Posterior vena cava (tissue), 2 donors: ENCODE measurements at places on chromosomes 5 and 9. TPM values are rescaled to one million over a fixed set of nuclear protein-coding genes. Genes with fewer than 3 reads are reported as not detected.

FAT2 gene
- not detected for total RNA-seq

BTNL9 gene
- 22.6 TPM for total RNA-seq

MLANA gene
- not detected for total RNA-seq

DNA sequence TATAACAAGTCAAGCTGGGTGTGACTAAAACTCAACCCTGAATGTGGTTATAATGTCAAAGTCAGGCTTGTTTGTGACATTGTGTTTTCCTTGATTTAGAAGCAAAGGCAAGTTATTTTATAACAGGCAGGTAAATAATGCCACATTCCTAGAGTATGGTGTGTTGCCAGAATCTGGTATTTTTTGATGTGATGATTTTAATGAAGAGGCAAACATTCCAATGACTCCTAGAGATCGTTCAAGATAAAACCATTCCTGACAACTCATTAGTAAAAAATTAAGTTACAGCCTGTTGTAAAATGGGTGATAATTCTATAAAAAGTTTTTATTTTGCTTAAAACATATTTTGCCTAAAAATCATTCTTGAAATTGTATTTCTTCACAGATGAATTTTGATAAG lies 60.0 kb downstream of the RAB14 start:
- DNase-seq: no peak

DNA sequence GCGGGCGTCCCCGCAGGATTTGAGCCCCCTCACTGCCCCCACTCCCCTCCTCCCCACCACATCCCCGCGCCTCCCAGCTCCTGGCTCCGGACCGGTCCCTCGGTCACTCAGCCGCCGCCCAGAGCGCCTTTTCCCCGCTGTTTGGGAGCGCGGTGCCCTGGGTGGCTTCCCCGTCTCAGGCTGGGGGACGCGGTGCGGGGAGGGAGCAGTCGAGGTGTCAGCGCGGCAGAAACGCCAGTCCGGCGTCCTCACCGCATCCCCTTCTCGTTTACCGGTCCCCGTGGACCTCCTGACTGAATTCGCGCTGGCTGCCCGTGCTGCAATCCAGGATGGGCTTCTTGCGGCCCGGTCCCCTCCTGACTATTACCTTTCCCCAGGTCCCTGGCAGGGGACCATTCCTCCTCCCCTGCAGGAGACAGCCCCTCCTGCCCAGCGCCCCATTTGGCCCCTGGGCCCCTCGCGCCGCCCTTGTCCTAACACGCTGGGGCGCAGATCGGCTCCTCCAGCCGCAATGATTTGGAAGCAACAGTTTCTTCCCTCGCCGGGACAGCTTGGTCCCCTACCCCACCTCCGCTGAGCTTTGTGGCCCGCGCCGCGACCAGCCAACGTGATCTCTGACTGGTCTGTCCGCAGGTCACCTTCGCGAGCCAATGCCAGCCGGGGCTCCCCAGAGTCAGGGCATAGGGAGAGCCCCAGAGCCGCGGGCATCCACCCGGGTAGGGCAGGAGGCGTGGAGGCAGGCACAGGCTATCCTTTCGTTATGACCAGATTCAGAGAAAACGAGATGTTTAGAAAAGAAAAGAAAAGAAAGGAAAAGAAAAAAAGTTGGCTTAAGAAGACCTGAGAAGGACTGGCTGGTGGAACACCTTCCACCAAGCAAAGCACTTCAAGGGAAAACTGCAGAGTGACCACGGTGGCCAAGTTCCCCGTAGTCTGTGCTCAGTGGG lies 1.2 kb downstream of the ANKRD33B start:
- DNase-seq: peak; percentile 83

- DNase-seq: no peak
Observed at GRCh38 chr9:105757496-105758251, 63.3 kb downstream of the TMEM38B start.

GRCh38 chr5:138346889-138347288 lies 5.6 kb upstream of the KDM3B start:
- DNase-seq: no peak

DNA sequence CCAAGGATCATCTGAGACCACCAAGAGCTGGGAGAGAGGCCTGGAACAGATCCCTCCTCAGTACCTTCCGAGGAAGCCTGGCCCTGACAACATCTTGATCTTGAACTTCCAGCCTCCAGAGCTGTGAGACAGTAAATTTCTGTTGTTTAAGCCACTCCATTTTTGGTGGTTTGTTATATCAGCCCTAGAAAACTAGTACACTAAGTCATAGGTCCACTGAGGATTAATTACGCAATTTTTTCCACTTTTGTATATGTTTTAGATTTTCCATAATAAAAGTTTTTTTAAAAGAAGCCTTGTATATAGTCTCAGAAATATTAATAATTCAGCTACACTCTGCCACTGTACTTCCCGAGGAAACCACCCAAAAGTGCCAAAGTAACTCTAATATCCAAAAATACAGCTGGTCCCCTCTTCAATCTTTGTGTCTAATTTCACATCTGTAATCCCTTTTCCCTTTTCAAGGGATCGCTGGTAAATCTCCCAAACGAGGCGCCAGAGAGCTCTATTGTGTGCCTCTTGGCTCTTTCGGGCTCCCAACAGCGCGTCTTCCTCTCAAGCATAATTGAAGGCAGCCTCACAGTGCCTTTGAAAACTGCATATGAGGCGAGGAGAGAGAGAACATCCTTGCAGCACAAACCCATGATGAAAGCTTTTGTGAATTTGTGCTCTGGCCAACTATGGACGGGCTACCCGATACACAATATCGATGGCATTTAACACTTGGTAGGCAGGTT lies 32.7 kb downstream of the PRUNE2 start:
- DNase-seq: no peak

GRCh38 chr9:88947581-88948573 lies 43.4 kb upstream of the S1PR3 start:
- no peak for DNase-seq

DNA sequence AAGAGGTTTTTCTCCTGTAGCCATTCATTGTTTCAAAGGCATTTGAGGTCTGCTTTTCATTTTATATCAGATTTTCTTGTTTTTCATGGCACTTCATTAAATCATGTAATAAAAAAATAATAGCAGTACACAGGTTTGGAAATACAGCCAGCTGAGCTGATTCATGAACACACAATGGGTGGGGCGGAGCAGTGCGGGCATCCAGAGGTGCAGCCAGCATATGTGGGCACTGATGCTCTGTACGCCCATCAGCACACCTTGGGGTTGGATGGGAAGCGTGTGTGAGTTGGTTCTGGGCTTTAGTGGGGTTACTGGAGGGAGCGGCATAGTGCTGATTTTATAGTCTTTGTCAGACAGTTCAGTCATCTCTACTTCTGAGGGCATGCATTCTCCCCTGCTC lies 54.2 kb upstream of the IRX4 start:
- no peak for DNase-seq

DNA sequence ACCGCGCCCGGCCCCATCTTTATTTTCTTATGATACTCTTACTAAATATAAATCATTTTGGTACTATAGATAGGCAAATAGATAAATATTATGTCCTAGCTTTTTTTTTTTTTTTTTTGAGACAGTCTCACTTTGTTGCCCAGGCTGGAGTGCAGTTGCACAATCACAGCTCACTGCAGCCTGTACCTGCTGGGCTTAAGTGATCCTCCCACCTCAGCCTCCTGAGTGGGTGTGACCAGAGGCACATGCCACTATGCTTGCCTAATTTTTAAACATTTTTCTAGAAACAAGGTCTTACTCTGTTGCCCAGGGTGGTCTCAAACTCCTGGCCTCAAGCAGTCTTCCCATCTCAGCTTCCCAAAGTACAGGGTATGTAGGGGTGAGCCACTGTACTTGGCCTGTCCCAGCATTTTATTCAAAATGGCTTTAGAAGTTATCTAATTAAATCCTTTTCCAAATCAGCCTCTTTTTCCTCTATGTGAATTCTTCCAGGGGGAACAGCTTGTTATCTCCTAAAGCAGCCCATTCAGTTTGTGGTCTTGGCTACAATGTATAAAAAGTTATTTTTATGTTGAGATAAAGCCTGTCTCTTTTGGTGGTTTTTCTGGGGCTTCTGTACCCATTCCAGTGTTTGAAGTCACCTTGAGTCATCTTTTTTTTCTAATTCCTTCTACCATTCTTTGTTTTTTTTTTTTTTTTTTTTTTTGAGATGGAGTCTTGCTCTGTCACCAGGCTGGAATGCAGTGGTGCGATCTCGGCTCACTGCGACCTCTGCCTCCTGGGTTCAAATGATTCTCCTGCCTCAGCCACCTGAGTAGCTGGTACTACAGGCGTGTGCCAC lies 12.1 kb downstream of the MELK start:
- no peak for DNase-seq

DNA sequence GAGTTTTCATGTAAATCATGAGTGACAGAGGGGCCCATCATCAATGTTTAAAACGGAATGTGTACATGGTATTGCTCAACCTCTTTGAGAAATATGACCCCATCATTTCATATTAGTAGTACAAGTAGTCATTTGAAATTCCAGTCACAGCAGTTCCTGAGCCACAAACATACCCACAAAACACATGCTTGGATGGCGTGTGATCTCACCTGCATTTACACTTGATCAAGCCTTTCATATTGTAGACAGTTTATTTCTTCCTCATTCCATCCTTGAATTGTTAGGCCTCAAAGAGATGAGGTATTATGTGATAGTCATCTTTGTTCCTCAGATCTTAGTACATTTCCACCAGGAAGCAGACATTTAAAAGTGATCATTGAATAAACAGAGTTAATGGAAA lies 96.8 kb upstream of the TAS2R1 start:
- DNase-seq: no peak

DNA sequence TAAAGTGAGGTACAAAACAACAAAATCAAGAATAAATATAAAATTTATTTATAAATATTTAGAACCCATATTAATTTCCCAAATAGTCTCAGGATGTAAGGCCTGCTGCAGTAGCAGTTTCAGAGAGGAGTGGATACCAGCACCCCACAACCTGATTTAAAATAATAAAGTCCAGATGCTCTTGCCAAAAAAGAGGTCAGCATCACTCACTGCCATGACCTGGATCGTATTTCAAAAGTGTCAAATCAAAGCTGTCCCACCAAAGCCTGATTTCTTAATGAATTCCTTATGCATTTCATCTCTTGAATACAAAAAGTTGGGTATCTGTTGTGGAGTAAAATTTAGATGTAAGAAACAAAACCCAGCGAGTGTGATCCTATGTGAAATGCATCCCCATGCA lies 58.0 kb upstream of the ROR2 start:
- no peak for DNase-seq

- no peak for DNase-seq
Observed at GRCh38 chr9:121640076-121640475, 11.4 kb upstream of the DAB2IP start.

DNA sequence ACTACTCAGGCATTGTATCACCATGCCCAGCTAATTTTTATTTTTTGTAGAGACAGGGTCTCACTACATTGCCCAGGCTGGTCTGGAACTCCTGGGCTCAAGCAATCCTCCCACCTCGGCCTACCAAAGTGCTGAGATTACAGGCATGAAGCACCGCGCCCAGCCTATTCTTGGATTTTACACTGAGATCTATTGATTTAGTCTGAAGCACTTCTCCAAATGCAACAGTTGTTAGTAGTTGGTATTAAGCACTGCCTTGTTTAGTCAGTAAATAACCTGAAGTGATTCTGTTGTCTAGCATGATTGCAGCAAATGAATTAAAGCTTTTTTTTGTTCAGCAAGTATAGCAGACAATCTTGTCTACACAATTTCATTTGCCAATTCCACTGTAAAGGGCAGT lies 8.9 kb upstream of the CCNB1 start:
- no peak for DNase-seq

GRCh38 chr5:176776141-176776865 lies 34.1 kb upstream of the UNC5A start:
- peak; percentile 58 for DNase-seq

DNA sequence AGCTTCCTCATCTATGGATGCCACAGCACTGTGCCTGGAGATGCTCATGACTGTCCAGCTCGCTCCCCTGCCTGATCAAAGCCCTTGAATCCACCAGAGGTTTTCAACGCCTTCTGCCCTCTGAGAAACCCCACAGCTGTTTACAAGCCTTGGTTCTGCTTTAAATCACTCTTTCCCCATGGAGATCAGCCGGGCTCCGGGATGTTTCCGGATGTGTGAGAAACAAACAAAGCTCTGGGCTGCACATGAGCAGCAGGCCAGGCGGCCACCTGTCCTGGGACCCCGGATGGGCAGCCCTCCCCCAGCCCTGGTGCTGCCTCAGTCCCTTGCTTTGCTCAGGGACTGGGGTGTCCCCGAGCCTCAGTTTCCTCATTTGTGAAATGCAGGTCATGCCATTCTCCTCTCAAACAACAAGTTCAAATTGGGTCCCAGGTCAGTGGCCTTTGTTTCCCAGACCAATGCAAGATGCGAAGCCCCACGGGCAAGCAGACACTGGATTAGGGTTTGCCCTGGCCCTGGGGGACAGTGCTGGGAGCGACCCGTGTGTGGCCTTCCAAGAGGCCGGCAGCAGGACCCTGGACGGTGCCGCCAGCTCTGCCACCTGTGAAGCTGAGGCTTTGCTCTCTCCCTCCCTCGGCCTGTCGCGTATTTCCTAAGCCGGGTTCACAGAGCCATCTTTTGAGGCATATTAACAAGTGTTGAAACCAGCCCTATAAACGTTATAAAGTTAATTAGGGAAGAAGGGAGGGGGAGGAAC lies 42.4 kb upstream of the PHYKPL start:
- no peak for DNase-seq

DNA sequence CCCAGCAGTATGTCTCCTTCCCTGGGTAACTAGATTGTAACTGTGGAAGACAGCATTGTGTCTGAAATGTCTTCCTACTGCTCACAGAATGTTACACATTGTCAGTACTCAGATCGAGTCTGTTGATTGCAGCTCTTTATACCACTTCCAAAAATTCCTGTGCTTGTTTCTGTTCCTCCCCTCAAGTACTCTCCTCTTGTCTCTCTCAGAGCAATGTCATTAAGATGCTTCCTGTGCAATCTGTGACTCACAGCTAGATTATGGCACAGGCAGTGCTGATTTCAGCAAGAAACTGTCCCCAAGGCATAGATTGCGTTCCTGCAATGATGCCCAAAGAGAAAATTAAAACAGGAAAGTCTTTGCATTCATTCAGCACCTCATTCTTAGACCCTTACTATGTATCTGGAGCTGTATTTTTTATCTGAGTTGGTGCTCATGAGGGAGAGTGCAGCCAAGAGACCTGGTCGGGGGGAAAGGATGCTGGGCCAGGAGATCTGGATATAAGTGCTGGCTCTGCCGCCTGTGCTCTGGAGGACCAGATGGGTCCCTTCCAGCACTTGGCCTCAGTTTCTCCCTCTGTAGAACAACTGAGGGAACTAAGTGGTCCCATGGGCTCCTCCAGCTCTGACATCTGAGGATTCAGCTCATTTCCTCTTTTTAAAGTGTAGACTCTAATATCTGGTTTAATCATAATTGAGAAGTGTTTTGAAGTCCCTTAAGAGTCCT lies 40.8 kb upstream of the GNPDA1 start:
- no peak for DNase-seq

DNA sequence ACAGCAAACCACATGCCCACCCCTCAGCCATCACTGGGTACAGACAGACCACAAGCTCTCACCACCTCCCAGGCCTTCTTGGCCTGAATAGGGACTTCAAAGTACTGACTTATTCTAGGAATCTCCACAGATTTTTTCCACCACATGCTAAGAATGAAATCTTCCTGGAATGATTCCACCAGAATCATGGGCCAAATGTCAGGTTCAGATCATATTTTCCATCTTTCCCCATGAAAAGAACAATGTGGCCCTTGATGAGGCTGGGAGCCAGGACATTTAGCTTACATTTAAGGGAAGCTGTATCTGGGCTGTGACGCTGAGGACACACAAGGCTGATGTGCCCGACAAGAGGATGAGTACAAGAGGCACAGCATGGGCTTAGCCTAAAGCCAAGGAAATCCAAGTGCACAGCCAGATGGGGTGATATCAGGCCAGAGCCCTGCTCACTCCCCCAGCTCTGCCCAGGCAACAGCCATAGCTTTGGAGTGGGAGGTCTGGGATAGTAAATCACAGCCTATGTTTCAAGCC lies 28.1 kb downstream of the ACSL6 start:
- peak; percentile 75 for DNase-seq

GRCh38 chr5:142849466-142849865 lies 79.3 kb downstream of the ARHGAP26 start:
- no peak for DNase-seq
